ENCODE measurements at places on chromosomes 1 and 21. TPM values are rescaled to one million over a fixed set of nuclear protein-coding genes. Genes with fewer than 3 reads are reported as not detected.

VWA5B1 gene
- not detected for total RNA-seq

SH2D2A gene
- 5.4 TPM for total RNA-seq

MTX1 gene
- total RNA-seq: 86.8 TPM

MRPS14 gene
- total RNA-seq: 18.7 TPM

LRRC39 gene
- 0.05 TPM for total RNA-seq

LORICRIN gene
- total RNA-seq: not detected

PCP4L1 gene
- total RNA-seq: not detected

RHD gene
- 0.66 TPM for total RNA-seq

KCNN3 gene
- total RNA-seq: not detected

C4BPB gene
- 8.4 TPM for total RNA-seq

CYP2J2 gene
- not detected for total RNA-seq

CELA2A gene
- total RNA-seq: not detected

LIN28A gene
- not detected for total RNA-seq

RBM11 gene
- not detected for total RNA-seq

OPTC gene
- not detected for total RNA-seq

MPZ gene
- 0.41 TPM for total RNA-seq

LENEP gene
- total RNA-seq: 0.18 TPM

NR1I3 gene
- total RNA-seq: not detected

KIF26B gene
- total RNA-seq: 0.74 TPM

PLCH2 gene
- total RNA-seq: 3.1 TPM

ITLN2 gene
- total RNA-seq: not detected

VANGL1 gene
- total RNA-seq: 26.6 TPM

LCE1C gene
- total RNA-seq: not detected

ST6GALNAC5 gene
- not detected for total RNA-seq

EFNA3 gene
- 2.4 TPM for total RNA-seq

MEX3A gene
- 9.3 TPM for total RNA-seq

COL24A1 gene
- not detected for total RNA-seq

LAD1 gene
- total RNA-seq: 238 TPM

SLC45A1 gene
- not detected for total RNA-seq

SERPINC1 gene
- not detected for total RNA-seq

TRNAU1AP gene
- total RNA-seq: 23.9 TPM

HSPB7 gene
- total RNA-seq: not detected

RGS5 gene
- not detected for total RNA-seq

TLCD4 gene
- total RNA-seq: 1.3 TPM

LMX1A gene
- total RNA-seq: not detected

S100A9 gene
- total RNA-seq: 1.8 TPM

DAB1 gene
- not detected for total RNA-seq

FMO3 gene
- total RNA-seq: not detected

DNM3 gene
- 1.3 TPM for total RNA-seq

CLDN14 gene
- total RNA-seq: not detected

RALGPS2 gene
- total RNA-seq: 11.6 TPM

All from HT-29 (cell line).